SK-N-SH (cell line): ENCODE measurements at places on chromosomes 13 and 19. TPM values are rescaled to one million over a fixed set of nuclear protein-coding genes. Genes with fewer than 3 reads are reported as not detected.

DNA sequence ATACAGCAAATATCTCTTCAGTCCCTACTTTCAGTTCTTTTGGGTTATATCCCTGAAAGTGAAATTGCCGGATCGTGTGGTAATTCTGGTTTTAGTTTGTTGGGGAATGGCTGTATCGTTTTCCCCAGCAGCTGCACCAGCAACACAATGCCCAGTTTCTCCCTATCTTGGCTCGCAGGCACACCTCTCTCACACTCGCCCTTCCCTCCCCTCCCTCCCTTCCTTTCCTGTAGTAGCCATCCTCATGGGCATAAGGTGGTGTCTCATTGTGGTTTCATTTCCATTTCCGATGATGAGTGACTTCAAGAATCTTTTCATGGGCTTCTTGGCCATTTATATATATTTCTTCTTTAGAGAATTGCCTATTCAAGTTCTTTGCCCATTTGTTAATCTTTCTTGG is 8.6 kb upstream of the GPR18 start:
- no peaks in the 10 kb centered on the region for H3K27me3 ChIP-seq
- no peak overlapping the region for H3K4me3 ChIP-seq
- no peak for DNase-seq
- no peaks in the 10 kb centered on the region for H3K4me1 ChIP-seq

GRCh38 chr13:98246538-98247172 is 69.6 kb upstream of the RNF113B start:
- H3K36me3 ChIP-seq, result no peaks in the 10 kb centered on the region
- DNase-seq, result no peak
- no peaks in the 10 kb centered on the region for H3K4me1 ChIP-seq

DNA sequence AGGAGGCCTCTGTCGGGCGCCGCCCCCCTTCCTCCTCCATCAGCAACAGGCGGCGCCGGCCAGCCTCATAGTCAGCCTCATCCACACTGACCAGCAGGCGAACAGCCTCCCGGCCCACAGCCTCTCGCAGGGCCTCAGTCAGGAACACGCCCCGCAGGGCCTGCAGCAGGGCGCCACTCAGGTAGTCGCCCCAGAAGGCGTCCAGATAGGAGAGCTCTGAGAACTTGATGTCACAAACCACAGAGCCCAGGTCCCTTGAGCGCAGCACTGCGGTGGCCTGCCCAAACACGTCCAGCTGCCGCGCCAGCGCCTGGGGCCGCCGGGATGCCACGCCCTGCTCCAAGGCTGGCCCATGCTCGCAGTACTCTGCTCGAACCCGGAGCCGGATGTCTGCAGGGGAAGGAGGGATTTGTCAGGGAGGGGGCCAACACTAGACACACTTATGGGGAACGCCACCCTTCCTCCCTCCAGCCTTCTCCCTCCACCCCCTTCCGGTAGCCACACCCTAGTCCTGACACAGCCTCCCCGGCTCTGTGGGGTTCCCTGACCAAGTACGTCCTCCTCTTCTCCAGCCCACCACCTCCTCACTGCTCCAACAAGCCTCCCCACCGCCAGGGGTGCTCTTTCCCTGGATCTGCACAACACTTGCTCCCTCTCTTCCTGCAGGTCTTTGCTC is 17.9 kb downstream of the DEDD2 start:
- H3K4me3 ChIP-seq, result no peak overlapping the region
- H3K27ac ChIP-seq, result no peak overlapping the region
- H3K27me3 ChIP-seq, result no peaks in the 10 kb centered on the region

DNA sequence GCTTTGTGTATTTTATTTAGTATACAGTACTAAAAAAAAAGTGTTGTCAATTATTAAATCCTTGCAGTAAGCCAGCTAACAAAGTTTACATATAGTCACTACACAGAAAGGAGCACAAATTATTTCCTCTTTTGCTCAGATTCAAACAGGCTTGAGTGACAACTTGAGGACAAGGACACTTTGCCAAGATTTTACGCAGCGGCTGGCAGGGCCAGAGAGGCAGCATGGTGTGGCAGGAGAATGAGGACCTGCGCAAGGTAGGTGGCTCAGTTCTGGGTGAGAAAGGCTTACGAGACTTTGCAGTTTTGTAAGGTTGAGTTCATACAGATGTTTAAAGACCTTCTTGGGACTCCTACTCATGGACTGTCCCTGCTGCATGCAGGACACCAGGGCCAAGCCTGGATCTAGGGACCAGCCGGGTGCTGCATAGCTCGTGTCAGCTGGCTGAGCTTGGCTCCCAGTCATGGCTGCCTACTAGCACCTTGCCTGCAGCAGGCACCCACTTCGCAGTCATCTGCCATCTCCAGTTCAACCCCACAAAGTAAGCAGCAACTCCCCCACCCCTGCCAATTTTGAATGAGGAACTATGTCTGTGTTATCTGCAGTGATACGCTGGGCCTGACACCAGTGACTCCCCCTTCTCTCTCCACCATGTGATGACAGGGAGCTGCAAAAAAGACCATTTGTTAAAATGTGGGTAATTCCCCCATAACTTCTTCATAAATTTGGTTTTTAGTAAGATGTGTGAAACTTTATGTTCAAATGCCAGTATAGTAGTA is 3.7 kb upstream of the TUBA3C start:
- no peak for DNase-seq
- H3K4me1 ChIP-seq, result no peaks in the 10 kb centered on the region
- no peaks in the 10 kb centered on the region for H3K36me3 ChIP-seq
- no peak overlapping the region for H3K4me3 ChIP-seq

DNA sequence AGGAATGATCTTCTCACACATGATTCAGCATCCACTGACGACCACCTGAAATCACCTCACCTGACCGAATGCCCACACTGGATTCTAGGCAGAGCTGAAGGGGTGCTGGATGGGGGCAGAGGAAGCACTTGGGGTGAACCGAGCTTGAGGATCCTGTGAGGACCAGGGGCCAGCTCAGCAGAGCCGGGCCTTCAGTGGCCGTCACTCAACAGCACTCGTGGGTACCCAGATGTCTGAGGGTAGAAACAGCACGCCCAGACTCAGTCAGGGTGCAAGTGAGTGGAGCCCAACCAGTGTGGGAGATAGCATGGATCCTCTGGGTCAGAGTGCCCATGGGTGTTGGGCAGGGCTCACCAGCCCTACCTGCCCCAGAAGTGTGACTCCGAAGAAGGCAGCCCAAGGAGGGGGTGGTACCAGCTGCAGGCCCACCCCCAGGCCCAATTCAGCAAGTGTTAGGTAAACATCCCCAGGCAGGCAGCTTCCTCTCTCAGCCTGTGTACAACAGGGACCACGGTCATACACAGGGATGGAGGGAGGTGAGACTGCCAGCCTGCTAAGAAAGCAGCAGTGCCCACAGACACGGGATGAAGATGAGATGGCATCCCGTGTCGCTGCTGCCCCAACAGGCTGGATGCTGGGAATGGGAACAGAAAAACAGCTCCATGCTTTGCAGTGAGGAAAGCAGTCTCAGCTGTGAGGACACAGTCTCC is 16.6 kb downstream of the GJA3 start:
- no peak for DNase-seq
- no peak overlapping the region for H3K27ac ChIP-seq
- peaks cover 92% of the 10 kb centered on the region for H3K27me3 ChIP-seq
- H3K36me3 ChIP-seq, result no peaks in the 10 kb centered on the region
- no peak overlapping the region for H3K4me3 ChIP-seq
- no peaks in the 10 kb centered on the region for H3K4me1 ChIP-seq

DNA sequence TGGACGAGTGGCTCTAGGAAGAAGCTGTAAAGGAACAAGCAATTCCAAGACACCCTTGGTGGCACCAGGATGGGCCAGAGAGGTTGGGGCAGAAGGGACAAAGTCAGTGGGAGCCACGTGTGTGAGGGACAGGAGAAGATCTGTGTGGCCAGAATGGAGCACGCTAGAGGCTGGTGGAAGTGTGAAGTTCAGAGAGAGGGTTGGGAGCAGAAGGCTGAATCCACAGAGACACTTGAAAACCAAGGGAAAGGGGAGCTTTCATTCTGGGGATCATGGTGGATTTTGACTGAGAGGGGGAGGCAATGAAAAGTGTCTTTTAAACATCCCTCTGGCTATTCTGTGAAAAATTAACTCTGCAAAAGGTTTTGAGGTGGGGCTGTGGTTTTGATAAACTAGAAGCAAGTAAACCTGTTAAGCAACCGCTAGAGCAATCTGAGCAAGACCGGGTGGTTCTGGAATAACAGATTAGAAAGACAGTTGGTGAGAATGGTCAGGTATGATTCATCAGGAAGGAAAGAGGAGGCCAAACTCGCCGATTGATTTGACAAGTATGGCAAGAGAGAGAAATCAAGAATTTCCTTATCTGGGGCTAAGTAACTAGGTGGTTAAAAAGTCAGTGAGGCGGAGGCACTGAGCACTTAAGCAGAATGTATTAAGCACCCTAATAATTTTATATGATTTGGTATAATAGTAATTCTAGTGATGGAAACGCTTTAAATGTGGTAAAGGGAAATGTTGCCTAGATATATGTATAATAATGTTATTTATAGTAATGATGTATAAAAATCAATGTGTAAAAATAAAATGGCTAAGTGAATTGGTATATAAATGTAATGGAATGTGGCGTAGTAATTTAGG is 140.0 kb downstream of the MYO16 start:
- no peak overlapping the region for H3K27ac ChIP-seq
- H3K36me3 ChIP-seq, result no peaks in the 10 kb centered on the region
- H3K27me3 ChIP-seq, result no peaks in the 10 kb centered on the region
- H3K4me1 ChIP-seq, result no peaks in the 10 kb centered on the region

Gene OR7A5
- not detected in 2 replicates for polyA plus RNA-seq

Gene SNAPC2
- polyA plus RNA-seq, result 29.7 and 38.7 TPM in 2 replicates
